ENCODE measurements at places on chromosomes 11 and 22.

GRCh38 chr22:50572965-50573364, 5.3 kb downstream of the CPT1B start:
- no peak for DNase-seq

DNA sequence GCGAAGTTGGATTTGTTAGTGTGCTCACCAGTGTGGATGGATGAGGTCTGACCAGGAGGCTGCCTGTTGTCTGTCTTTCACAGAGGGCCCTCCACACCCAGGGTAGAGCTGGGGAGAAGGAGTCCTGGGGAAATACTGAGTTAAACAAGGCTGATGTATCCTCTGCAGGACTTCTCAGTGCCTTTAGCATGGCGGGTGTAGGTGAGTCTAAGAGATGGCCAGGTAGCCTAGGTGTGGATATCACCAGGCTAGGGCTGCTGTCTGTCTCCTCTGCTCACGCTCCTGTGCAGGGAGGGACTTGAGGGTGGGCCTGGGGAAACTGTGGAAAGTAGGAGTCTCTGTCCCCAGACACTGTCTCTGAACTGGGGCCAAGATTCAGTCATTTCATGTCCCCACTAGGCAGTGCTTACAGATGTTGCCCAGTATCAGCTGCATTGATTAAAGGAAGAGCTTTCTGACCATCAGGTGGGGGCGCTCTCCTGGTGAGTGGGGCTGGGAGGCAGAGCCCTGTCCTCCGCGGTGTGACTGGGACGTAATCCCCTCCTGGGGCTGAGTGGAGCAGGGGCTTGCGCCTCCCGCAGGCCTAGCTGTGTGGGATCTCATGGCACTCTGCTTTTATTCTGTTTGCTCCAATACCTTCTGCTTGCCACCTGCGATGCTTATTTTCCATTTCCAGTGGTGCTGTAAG, 35.5 kb upstream of the CCDC188 start:
- DNase-seq = no peak

- no peak for DNase-seq
Measured at GRCh38 chr11:19768197-19768596, 55.6 kb downstream of the NAV2 start.

GRCh38 chr11:29336727-29337575, 679.9 kb downstream of the KCNA4 start:
- DNase-seq = no peak

Measured in hematopoietic multipotent progenitor cell treated with erythropoietin and hydrocortisone succinate and interleukin-3 and kit ligand, for 17 days (in vitro differentiated cells).